ENCODE measurements at places on chromosomes 1 and 21.

DNA sequence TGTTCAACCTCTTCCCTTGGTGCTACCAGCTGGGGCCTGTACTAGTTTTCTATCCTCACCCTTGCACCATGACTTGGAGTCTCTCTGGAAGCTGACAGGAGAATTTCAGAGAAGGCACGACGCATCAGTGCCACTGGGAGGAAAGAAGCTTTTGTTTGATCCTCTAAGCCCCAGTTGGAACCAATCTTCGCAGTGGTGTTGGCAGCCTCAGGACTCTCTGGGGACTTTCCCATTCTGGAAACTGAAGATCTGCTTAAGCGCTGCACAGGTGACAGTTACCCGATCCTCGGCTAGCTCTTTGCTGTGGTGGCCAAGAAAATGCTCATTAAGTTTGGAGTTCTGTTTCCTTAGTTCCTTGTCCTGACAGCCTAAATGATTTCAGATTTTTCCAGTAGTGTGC lies 222.3 kb downstream of the RHOU start:
- no peak for DNase-seq

DNA sequence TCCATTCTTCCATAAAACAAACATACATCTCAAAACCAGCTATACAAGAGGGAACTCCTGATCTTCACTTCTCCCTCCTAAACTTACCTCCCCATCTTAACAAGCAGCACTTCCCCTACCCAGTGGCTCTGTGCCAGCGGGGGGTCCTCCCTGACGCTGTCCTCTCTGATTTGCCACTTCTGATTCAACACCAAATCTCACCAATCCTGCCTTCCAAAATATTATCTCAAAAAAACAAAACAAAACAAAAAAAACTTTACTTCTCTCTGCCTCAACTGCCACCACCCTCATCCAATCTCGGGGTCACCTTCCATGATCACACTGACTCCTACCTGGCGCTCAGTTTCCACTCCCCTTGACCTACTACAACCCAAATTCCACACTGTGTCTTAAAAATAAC lies 72.8 kb downstream of the SLC45A1 start:
- no peak for DNase-seq

- DNase-seq: no peak
Measured at GRCh38 chr1:204418174-204419063, 6.8 kb upstream of the PPP1R15B start.

GRCh38 chr1:15364740-15365139 lies 44.9 kb upstream of the EFHD2 start:
- DNase-seq: no peak

DNA sequence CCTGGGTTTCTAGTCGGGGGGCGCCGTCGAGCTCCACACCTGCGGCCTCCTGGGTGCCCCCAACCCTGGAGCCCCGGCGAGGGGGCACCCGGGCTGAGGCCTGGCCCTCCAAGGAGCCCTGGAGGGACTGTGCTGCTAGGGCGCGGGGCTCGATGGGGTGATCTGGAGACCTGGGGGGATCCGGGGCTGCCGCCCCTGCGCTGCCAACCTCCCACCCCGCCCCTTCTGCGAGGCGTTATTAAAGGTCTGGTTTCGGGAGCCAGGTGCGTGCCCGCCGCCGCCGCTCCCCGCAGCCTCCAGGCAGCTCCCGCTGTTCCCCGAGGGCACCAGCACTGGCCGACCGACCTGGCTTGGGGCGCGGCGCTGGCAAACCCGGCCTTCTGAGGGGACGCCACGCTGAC lies 746 bp upstream of the POFUT2 start:
- DNase-seq: no peak

GRCh38 chr1:27049607-27050006 lies 37.0 kb upstream of the TENT5B start:
- no peak for DNase-seq

DNA sequence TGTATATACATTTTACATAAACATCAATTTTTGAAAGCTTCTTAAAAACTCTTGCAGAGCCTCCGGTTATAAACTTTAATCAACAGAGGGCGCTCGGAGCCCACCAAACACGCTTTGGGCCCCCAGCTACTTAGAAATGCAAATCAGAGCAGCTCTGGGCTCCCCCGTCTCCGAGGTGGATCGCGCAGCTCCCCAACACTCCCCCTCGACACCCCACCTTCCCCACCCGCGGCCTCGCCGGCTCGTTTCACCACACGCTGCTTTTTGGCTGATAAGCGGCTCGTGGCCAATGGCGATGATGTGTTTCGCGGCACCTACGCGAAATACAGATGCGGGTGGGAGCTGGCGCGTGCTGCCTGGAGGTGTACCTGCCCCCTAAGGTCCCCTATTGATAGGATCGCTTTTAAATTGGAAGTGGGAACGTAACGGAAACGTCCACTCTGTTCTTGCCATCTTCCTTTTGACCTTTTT lies 1.7 kb upstream of the KIF26B start:
- DNase-seq: no peak

GRCh38 chr1:22919341-22920025 lies 53.2 kb downstream of the LACTBL1 start:
- no peak for DNase-seq

DNA sequence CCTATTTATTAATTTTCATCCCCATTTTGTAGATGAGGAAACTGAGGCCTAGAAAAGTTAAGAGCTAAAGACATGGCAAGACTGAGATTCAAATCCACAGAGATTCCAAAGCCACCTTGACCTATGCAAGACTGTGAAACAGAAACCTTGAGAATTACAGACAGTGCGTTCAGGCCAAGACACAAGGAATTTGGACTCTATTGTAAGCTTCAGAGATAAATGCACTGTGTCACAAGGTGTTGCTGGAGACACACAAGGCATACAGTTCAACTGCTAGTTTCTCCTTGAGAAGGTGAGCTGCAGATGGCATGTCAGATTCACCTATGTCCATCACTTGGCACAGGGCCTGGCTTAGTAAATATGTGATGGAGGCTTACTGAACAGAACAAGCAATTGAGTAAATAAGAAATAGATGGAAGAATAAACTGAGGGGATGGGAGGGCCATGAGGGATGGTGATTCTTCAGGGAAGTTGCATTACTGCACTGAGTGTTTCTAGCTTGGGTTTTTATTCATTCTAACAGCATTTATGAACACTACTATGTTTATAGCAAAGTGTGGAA lies 215.0 kb downstream of the DAB1 start:
- no peak for DNase-seq

DNA sequence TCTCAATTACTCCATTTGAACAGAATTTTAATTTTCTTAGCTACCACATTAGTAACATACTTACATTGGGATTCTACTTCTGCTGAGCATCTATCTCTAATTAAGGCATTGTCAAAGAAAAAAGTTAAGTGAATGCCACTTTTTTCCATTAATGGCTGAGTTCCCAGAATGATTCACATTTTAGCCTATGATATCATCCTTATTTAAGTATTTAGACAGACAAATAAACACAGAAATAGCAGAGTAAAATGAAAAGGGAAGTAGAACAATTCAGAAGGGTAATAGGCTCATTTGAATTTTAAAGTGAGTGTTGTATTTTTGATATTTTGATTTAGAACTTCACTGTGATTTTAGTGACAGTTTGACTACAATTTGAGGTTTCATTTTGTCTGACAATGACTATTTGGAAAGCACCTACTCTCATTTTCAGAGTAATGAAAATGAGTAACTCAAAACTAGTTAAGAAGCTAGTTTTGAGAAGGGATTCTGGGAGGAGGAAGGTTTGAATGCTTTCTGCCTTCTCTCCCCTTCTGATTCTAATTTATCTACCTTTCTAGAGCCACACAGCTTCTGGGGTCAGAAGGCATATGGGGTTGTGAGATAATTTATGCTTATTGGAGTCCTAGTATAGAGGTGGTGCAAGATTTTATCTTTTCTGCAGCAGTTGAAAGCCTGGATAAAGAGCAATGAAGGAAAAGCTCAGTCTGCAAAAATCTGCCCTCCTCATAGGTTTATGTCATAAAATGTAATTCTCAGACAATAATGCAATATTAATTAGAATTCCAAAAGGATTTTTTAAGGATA lies 15.5 kb downstream of the LYPLAL1 start:
- no peak for DNase-seq

DNA sequence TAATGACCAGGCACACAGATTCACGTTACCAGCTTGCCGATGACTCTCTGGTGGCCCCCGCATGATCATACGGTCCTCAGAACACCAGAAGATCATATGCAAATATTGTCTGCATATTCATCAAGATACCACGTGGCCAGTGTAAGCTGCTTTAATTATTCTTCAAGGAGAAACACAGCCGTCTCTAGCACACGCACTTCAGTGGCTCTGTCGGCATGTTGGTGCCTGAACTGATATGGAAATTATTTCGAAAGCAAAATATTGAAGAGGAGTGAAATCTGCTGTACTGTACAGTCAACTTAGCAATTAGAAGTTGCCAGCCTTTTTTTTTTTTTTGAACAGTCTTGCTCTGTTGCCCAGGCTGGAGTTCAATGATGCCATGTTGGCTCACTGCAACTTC lies 5.9 kb upstream of the KIF26B start:
- no peak for DNase-seq

DNA sequence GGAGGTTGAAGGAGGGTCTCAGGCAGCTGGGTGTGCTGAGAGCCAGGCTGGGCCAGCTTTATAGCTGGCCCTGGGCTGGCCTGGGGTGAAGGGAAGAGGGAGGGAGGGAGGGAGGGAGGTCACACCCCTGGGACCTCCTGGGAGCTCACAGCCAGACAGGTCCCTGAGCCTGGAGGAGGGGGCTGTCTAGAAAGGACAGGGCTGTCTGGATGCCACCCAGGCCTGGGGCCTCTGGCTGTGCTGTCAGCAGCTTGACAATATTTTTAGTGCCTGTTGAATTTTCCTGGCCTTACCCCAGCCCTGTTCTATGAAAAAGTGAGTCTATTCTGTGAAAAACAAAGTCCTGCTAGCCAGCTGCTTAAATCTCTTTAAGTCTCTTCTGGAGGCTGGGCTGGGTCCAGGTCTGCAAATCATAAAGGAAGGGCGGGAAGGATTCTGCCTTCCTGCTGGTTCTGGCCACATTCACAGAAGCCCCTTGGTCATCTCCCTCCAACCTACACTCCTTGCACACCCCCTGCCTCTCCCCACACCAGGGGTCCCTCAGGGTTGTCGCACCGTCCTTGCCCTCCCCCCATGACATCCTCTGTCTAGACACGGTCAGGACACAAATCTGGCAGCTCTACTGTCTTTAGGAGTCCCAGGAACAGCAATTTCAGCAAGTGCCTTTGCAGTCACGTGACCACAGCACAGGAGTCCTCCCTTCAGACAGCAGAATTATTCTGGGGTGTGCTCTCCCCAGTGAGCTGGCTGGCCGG lies at the start of gene LEFTY2:
LEFTY2 (minus strand) TSS at position 34 of the 755 bp plus-strand sequence. CDS start 80 bp downstream, outside the sequence.
- no peak for DNase-seq

GRCh38 chr1:202563818-202564217 lies 146.4 kb downstream of the SYT2 start:
- DNase-seq: no peak

DNA sequence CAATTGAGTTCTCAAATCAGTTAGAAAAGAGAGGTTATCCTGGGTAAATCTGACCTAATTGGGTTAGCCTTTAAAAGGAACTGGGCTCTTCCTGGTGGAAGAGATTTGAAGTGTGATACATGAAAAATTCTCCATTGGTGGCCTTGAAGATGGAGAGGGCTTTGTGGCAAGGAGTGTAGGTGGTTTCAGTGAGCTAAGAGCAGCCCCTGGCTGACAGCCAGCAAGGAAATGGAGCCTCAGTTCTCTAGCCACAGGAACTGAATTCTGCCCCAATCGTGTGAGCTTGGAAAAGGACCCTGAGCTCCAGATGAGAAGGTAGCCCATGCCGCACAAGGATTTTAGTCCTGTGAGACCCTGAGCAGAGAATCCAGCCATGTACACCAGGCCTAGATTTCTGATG lies 12.7 kb upstream of the HYI start:
- DNase-seq: no peak

GRCh38 chr1:30678209-30678608 lies 45.2 kb downstream of the MATN1 start:
- DNase-seq: no peak

GRCh38 chr1:166170075-166170474 lies 3.3 kb upstream of the FAM78B start:
- no peak for DNase-seq

- no peak for DNase-seq
Measured at GRCh38 chr21:42685036-42685435, 31.6 kb downstream of the PDE9A start.

DNA sequence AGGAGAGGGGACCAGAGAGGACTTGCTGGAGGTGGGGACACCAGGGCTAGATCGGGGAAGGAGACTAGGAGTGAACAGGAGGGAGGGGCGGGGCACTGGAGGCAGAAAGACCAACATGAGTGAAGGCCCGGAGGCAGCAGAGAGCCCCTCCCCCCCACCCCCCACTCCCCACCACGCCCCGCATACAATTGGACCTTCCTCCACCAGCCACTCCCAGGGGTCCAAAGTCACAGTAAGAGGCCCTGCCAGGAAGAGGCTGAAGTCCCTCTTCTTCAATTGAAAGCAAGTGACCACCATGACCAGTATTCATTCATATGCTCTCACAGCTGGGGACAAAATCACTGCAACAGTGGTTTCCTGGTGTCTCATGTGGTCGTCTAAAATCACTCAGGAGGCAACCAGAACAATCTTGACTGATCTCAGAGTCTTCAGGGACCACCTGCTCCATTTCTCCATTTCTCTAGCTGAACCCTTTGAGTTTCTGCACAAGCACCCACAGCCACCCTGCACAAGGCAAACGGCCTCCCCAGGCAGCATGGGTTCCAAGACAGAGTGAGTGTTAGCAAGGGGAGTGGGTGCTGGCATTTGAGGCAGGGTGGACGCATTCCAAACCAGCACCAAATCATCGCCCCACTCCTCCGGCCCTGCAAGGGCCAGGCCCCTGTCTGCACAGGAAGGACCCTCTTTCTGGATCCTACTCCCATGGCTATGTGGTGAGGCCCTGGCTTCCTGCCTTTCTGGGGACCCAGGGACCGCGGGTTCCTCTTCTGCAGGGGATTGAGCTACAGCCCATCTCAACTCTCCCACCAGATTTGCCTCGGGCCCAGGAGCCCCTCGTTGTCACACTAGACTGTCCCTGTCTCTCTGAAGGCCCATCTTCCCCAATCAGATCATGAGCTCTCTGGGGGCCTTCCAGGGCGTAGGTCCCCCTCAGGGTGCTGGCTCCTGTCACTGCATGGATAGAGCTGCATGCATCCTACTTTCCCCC lies 17.0 kb downstream of the LAPTM5 start:
- no peak for DNase-seq

- DNase-seq: no peak
Measured at GRCh38 chr1:217627431-217627830, 3.5 kb downstream of the GPATCH2 start.

- no peak for DNase-seq
Measured at GRCh38 chr1:155548706-155549105, 13.9 kb downstream of the ASH1L start.

- DNase-seq: no peak
Measured at GRCh38 chr1:101136739-101137138, 100.1 kb upstream of the S1PR1 start.

GRCh38 chr1:77925518-77925917 lies 37.1 kb downstream of the NEXN start:
- DNase-seq: peak; percentile 1

- DNase-seq: no peak
Measured at GRCh38 chr1:10932088-10932487, 80.4 kb upstream of the TARDBP start.

All from right renal cortex interstitium (tissue), 3 donors.